ENCODE measurements at places on chromosomes 3 and 15. TPM values are rescaled to one million over a fixed set of nuclear protein-coding genes. Genes with fewer than 3 reads are reported as not detected.

CLSTN2 gene
- 0.05 TPM for total RNA-seq

HTR3E gene
- total RNA-seq: not detected

CMTM8 gene
- 6.4 TPM for total RNA-seq

ACAN gene
- 0.16 TPM for total RNA-seq

MORC1 gene
- total RNA-seq: not detected

RNF7 gene
- total RNA-seq: 139 TPM

NEK10 gene
- total RNA-seq: 1.1 TPM

AMT gene
- 0.13 TPM for total RNA-seq

VWA5B2 gene
- 0.44 TPM for total RNA-seq

GOLGA8M gene
- 0.10 TPM for total RNA-seq

TOP2B gene
- total RNA-seq: 47.1 TPM

CNTN4 gene
- not detected for total RNA-seq

GHRL gene
- total RNA-seq: not detected

SERINC4 gene
- total RNA-seq: 0.10 TPM

AGTR1 gene
- 0.30 TPM for total RNA-seq

CRABP1 gene
- 1.8 TPM for total RNA-seq

PLSCR2 gene
- not detected for total RNA-seq

LRRC31 gene
- not detected for total RNA-seq

PRC1 gene
- 211 TPM for total RNA-seq

SLC22A14 gene
- total RNA-seq: not detected

GALNT15 gene
- not detected for total RNA-seq

SLC9C1 gene
- total RNA-seq: not detected

RYR3 gene
- 0.05 TPM for total RNA-seq

KCNMB2 gene
- total RNA-seq: not detected

FAM3D gene
- total RNA-seq: not detected

CELF6 gene
- 0.09 TPM for total RNA-seq

LMAN1L gene
- not detected for total RNA-seq

MYL3 gene
- total RNA-seq: 0.22 TPM

BRK1 gene
- total RNA-seq: 198 TPM

SCAANT1 gene
- total RNA-seq: not detected

MAPK6 gene
- 56.6 TPM for total RNA-seq

LARP6 gene
- 66.0 TPM for total RNA-seq

PCOLCE2 gene
- total RNA-seq: 33.5 TPM

PLCH1 gene
- 1.4 TPM for total RNA-seq

CAMKV gene
- total RNA-seq: 0.53 TPM

BNC1 gene
- 0.47 TPM for total RNA-seq

CLRN1 gene
- total RNA-seq: not detected

HEMK1 gene
- total RNA-seq: 6.3 TPM

ACKR2 gene
- not detected for total RNA-seq

ADAMTS9 gene
- total RNA-seq: 0.87 TPM

SLC6A1 gene
- not detected for total RNA-seq

All from A549 treated with RU486 at 1 μM for 4 hours (cell line).